Karpas-422 (cell line): ENCODE measurements at places on chromosomes 2 and 18. TPM values are rescaled to one million over a fixed set of nuclear protein-coding genes. Genes with fewer than 3 reads are reported as not detected.
A peak's percentile ranks its signal among the peaks of the same experiment; 100 is the strongest.

CNTNAP5 gene
- 0.25 and 0.78 TPM in 2 replicates for total RNA-seq

GPC1 gene
- total RNA-seq = 0.60 and 0.87 TPM in 2 replicates

- DNase-seq = peak; percentile 72
Observed at GRCh38 chr2:65227020-65227455, 593 bp upstream of the ACTR2 start.

- no peak for DNase-seq
Observed at GRCh38 chr18:27185025-27185763, at the start of gene CHST9. CHST9 (minus strand) TSS chr18:27185308; CDS start chr18:27142809, 42,499 bp downstream.

DNA sequence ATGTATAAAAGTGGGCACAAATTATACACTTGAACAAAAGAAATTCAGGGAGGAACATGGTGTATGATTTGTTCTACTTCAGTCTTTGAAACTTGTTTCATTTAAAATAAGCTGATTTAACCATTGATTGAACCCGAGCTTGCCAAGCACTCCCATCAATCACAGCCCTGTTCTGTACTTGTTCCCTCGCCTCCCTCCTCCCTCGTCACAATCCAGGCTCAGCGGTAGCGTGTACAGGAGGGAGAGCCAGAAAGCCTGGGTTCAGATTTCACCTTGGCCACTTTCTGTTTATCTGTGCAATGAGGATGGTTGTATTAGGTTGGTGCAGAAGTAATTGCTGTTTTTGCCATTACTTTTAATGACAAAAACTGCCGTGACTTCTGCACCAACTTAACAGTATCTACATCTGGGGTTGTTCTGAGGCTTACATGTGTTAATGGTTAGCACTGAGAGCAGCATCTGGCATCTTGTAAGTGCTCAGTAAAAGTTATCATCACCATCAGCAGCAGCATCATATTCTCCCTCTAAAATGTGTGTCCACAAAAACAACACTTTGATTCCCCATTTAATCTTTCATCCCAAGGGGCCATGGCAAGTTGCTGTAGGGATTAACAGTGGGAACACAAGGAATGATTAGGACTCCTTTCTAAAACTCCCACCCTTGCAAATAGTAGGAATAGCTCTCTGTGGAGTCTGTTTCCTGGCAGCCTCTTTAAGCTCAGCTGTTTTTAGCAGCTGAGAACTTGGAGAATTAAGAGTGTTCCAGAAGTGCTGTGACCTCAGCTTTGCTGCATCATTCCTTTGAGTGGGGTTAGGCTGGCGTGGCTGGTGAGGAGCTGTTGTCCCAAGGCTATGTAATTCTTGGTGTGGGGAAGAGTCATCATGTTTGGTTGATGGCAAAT, 4.7 kb downstream of the DPYSL5 start:
- no peak for DNase-seq
